ENCODE measurements at places on chromosomes 3 and 15. TPM values are rescaled to one million over a fixed set of nuclear protein-coding genes. Genes with fewer than 3 reads are reported as not detected.
A peak's percentile ranks its signal among the peaks of the same experiment; 100 is the strongest.

SLC38A3 gene
- total RNA-seq: not detected

DAPK2 gene
- total RNA-seq: 73.3 TPM

DYNC1LI1 gene
- 37.8 TPM for total RNA-seq

MGLL gene
- 194 TPM for total RNA-seq

ZNF774 gene
- 3.6 TPM for total RNA-seq

GRCh38 chr15:73996939-73997338, 2.4 kb downstream of the PML start:
- H3K36me3 ChIP-seq: peaks cover 34% of the 10 kb centered on the region
- H3K27me3 ChIP-seq: no peaks in the 10 kb centered on the region
- peak overlapping the region; percentile 85 for H3K27ac ChIP-seq
- H3K4me1 ChIP-seq: peaks cover 59% of the 10 kb centered on the region
- peak overlapping the region; percentile 62 for H3K4me3 ChIP-seq
- no peak for DNase-seq

GRCh38 chr3:109089265-109089664, 28.7 kb downstream of the MORC1 start:
- no peaks in the 10 kb centered on the region for H3K27me3 ChIP-seq
- no peak overlapping the region for H3K4me3 ChIP-seq
- no peak overlapping the region for H3K27ac ChIP-seq
- no peaks in the 10 kb centered on the region for H3K36me3 ChIP-seq

GRCh38 chr3:11915621-11916424, 69.1 kb upstream of the TAMM41 start:
- no peak overlapping the region for H3K27ac ChIP-seq
- H3K36me3 ChIP-seq: no peaks in the 10 kb centered on the region
- H3K4me3 ChIP-seq: no peak overlapping the region
- no peaks in the 10 kb centered on the region for H3K4me1 ChIP-seq
- DNase-seq: peak; percentile 59
- H3K27me3 ChIP-seq: no peaks in the 10 kb centered on the region

DNA sequence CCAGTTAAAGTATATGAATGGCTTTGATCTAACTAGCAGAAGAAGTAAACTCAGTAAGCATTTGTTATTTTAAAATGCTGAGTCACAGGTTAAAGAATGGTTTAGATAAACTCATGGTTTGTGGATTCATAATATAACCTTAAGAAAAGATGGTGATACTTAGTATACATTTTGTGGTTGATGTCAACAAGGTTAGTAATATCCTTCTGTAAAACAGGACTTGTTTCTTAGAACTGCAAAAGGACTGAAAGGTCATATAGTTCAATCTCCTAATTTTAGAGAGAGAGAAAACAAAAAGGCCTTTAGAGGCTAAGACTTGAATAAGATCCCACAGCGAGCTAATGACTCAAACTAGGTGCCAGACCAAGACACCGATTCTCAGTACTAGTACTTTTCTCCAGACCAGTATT, 50.0 kb downstream of the STRIT1 start:
- H3K4me3 ChIP-seq: no peak overlapping the region
- H3K36me3 ChIP-seq: no peaks in the 10 kb centered on the region
- DNase-seq: no peak
- no peaks in the 10 kb centered on the region for H3K27me3 ChIP-seq

GRCh38 chr15:38746211-38746610, 181.6 kb upstream of the RASGRP1 start:
- H3K4me1 ChIP-seq: no peaks in the 10 kb centered on the region
- no peaks in the 10 kb centered on the region for H3K27me3 ChIP-seq
- no peak overlapping the region for H3K4me3 ChIP-seq
- no peaks in the 10 kb centered on the region for H3K36me3 ChIP-seq
- DNase-seq: no peak
- no peak overlapping the region for H3K27ac ChIP-seq

DNA sequence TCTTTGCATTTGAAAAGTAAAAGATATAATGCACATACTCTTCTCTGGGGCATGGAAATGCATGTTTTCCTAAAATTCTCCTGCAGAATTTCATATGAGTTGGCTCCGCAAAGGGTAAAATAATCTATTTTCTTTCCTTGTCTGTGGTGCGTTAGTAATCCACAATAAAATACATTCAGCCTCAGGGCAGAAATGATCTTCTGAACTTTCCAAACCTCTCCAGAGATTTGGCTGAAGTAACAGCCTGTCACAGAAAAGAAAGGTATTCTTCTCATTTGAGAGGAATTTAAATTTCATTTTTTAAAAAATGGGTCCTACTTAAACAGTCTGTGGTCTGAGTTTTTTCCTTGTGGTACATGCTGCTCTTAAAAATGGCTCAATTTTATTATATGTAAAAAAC, 182.7 kb upstream of the DCBLD2 start:
- H3K27me3 ChIP-seq: no peaks in the 10 kb centered on the region
- no peaks in the 10 kb centered on the region for H3K4me1 ChIP-seq
- no peak for DNase-seq
- no peak overlapping the region for H3K27ac ChIP-seq
- no peak overlapping the region for H3K4me3 ChIP-seq

DNA sequence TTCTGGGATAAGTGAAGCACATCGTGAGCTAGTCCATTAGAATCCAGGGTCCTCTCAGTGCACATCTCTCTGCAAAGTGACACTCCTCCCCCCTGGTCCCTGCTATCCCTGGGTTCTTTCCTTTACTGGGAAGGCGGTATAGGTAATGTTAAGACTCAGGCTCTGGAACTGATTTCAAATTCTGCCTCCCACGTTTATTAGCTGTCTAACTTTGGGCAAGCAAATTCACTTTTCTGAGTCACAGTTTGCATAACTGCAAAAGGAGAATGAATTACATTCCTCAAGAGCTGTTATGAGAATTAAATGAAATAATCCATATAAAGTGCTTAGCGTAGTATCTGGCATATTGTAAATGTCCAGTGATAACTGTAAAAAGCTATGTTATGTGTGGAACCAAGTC, 168.1 kb upstream of the LRRN1 start:
- no peaks in the 10 kb centered on the region for H3K4me1 ChIP-seq
- H3K27ac ChIP-seq: no peak overlapping the region
- H3K36me3 ChIP-seq: no peaks in the 10 kb centered on the region
- H3K4me3 ChIP-seq: no peak overlapping the region
- no peak for DNase-seq

DNA sequence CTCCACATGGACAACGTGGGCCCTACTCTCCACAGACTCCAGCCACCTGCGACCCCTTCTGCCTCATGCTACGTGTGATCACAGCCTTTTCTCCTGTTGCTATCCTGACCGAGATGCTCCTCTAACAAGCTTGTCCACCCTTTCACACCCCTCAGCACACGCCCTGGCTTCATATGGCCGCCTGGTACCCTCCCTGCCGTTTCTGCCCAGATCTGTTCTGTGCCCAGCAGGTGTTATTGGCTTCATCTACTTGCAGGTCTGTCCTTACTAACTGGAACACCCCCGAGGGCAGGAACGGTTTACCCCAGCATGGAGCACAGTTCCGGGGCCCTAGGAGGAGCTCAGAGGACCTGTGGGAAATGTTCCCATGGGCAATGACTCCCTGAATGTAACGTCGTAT, 9.9 kb downstream of the CHAC1 start:
- no peaks in the 10 kb centered on the region for H3K27me3 ChIP-seq
- H3K27ac ChIP-seq: no peak overlapping the region
- no peak for DNase-seq
- H3K4me1 ChIP-seq: peaks cover 11% of the 10 kb centered on the region

GRCh38 chr15:48176957-48177356, 1.1 kb downstream of the MYEF2 start:
- no peak overlapping the region for H3K27ac ChIP-seq
- H3K27me3 ChIP-seq: peaks cover 4% of the 10 kb centered on the region
- H3K36me3 ChIP-seq: no peaks in the 10 kb centered on the region
- H3K4me1 ChIP-seq: peaks cover 6% of the 10 kb centered on the region
- no peak for DNase-seq

GRCh38 chr3:20230954-20231353, 44.9 kb upstream of the SGO1 start:
- H3K36me3 ChIP-seq: no peaks in the 10 kb centered on the region
- H3K4me3 ChIP-seq: no peak overlapping the region
- H3K4me1 ChIP-seq: no peaks in the 10 kb centered on the region
- no peaks in the 10 kb centered on the region for H3K27me3 ChIP-seq
- DNase-seq: no peak
- H3K27ac ChIP-seq: no peak overlapping the region

DNA sequence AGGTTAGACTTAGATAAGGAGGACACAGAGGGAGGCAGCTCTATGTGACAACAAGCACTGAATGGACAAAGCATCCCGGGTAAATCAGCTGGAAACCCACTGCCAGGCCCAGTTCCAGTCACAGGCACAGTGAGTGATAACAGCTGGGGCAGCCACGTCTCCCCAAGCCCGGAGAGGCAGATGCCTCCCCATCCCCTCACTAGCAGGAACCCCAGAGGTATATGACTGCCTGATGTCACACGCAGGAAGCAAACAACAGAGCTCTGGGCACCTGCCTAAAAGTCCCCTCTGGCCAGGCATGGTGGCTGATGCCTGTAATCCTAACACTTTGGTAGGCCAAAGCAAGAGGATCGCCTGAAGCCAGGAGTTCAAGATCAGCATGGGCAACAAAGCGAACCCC, 18.2 kb downstream of the C15orf62 start:
- H3K36me3 ChIP-seq: peaks cover 13% of the 10 kb centered on the region
- H3K27me3 ChIP-seq: no peaks in the 10 kb centered on the region
- peaks cover 17% of the 10 kb centered on the region for H3K4me1 ChIP-seq
- no peak for DNase-seq
